ENCODE measurements at places on chromosomes 3 and 15.

GRCh38 chr3:180117381-180118163 is 80.8 kb upstream of the PEX5L start:
- no peak for DNase-seq

DNA sequence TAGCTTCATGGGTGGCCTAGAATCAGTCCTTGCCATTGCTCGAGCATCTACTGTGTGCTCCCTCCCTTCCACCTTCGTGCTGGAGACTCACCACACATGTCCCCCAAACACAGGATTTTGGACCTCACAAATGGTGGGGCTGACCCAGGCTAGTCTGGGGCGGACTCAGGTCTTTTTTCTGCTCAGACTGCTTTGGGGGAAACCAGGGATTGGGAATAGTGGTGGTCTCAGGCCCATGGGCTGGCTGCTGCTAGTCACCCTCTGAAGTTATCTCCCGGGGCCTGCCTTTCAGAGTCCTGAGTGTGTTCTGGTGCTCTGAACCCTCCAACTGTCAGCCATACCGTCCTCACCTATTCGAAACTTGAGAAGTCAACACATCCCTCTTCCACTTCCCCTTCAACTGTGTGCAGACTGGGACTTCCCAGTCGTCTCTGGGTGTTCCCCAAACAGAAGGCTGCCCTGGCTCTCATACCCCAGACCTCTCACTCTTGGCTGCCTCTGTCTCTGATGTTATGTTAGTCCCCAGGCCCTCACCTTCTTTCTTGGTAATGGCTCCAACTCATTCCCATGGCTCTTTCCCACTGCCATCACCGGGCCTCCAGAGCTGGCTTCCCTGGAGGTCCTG is 46.0 kb downstream of the PPCDC start:
- DNase-seq = peak; percentile 35

- DNase-seq = no peak
Observed at GRCh38 chr3:113660458-113660857, 36.0 kb downstream of the USF3 start.

GRCh38 chr3:16767006-16767405 is 117.7 kb upstream of the PLCL2 start:
- no peak for DNase-seq

DNA sequence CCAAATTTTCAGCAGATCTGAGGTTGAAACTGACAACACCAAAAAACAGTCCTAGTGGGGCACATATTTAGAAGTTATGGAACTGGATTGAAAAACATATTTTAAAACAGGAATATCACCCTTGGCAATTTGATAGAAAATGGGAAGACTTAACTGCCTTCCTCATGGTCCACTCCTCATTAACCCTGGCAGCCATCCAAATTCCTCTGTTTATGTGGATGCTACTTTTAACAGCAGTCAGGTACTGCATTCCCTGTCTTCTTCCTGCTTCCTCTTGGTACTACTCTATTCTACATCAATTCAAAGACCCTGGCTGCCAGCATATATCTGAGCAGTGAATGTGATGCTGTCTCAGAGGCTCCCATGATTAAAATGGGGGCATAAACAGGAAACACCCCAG is 54.3 kb downstream of the PDE8A start:
- no peak for DNase-seq

DNA sequence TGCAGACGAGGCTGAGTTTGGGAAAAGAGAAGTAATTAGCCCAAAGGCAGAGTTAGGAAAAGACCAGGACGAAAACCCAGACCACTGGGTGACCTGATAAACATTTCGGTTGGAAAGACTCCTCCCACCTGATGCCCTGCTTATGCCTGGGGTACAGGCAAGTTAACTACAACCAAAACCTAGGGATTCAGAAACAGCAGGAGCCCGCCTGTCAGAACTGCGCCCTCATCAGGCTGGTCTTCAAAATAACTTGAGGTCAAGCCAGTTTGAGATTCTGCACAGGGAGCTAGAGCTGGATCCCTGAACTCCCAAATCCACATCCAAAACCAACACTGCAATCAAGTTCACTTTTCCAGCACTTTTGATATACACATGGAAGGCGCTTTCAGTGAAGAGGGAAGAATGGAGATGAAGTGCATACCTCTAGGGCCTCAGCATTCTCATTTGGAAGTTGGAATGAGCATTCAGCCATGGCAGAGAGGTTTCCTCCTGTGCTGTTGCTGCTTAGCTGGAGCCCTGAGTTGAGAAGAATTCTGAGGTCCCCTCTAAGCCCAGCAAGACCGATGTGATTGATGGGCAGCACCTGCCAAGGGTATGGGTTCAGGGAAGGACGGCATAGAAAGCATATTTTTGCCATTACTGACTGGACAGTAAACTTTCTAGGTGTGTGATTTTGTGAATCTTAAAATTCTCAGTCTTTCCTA is 11.6 kb downstream of the TSEN2 start:
- no peak for DNase-seq

GRCh38 chr15:44713006-44713966 is 2.0 kb downstream of the B2M start:
- peak; percentile 68 for DNase-seq

DNA sequence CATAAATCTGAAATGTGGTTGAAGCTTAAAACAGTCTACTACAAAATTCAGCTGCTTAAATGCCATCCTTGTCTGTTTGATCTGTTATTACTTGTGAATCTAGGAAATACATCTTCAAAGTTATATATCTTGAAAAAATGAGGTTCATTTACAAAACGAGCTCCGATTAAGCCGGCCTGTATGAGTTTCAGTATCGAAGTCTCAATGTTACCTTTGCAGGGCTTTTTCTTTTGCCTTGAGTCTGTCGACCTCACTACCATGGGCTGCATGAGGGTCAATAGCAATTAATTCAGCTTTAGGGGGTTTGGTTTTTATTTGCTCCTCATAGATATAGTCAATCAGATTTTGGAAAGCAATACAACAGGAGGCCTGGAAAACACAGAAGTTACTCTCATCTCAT is 23.2 kb downstream of the ERICH6 start:
- no peak for DNase-seq

DNA sequence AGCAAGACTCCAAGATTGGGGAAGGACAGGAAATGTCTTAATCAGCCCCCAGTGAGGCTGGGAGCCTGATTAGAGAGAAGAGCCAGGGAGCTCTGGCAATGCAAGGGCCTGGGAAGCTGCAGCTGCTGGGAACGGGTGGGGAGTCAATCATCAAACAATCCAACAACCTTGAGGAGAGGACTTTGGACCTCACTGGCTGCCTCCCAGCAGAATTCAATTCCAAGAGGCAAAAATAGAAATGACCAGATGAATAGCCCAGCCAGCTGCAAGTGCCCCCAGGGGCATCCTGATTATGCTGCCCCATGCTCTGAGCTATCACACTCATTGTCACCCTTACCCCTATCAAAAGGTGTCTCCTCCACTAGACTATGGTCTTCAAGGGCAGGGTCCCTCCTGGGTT is 6.1 kb upstream of the HOMER2 start:
- DNase-seq = no peak

- no peak for DNase-seq
Observed at GRCh38 chr15:78307976-78308375, 8.6 kb upstream of the SKIC8 start.

DNA sequence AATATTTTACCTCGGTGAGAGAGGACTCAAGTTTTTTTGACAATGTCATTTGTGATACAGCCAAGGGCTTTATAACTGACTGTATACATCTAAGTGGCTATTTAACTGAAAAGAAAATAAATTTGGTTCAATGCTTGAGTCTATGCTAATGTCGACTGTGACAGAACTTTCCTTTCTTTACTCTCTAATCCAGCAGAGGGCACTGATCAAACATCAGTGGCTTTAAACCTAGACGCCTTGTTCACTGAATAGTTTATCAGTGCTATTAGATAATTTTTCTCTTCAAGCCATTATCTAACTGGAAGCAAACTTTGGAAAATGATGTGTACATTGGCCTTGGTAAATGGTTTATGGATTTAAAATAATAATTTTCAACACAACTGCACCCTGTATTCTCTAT is 285.1 kb downstream of the CHL1 start:
- no peak for DNase-seq

DNA sequence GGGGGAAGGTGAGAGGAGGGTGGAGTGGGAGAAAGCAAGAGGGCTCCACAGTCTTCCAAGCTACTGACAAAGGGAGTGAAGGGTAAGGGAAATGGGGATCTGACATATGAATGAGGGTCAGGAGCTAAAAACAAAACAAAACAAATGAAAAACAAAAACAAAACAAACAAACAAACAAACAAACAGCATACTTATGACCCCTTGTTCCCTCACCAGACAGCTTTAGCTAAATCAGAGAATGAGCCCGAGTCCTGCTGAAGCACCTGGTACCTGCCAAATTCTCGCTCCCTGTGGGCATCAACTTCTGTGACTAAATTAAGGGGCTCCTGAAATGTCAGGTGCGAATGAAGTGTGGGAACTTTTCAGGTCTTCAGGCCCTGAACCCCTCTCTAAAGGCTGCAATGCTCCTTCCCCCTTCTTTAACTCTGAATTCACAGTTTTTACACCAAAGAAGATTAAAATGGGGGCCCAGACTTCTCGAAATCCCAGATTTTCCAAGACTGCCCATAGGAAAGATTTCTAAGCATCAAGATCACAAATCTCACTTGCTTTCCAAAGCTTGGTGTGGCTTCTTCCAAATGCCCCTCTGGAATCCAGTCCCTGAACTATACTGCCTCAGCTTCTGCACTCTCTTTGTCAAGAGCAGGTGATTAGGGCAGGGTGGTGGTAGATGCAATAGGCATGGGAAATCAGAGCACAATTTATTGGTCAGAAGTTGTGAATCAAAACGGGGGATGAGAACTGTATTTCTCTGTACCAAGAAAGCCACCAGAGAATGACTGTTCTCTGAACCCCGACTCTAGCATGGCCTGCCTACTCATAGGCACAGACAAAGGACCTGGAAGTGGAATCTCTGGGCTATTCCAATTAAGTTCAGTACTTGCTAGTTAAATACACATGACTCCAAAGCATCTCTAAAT is 40.9 kb downstream of the ZIC4 start:
- no peak for DNase-seq

Measured in CD4-positive, alpha-beta T cell treated with Interleukin-17A for 1 hour (primary cell).